ENCODE measurements at places on chromosomes 6 and 20.

- DNase-seq: no peak
Observed at GRCh38 chr6:5457983-5458683, 196.8 kb downstream of the FARS2 start.

- no peak for DNase-seq
Observed at GRCh38 chr6:156851454-156851921, 74.3 kb downstream of the ARID1B start.

- DNase-seq: no peak
Observed at GRCh38 chr20:53774461-53775203, 181.0 kb upstream of the ZNF217 start.

- no peak for DNase-seq
Observed at GRCh38 chr6:11609324-11610071, 71.9 kb downstream of the TMEM170B start.

DNA sequence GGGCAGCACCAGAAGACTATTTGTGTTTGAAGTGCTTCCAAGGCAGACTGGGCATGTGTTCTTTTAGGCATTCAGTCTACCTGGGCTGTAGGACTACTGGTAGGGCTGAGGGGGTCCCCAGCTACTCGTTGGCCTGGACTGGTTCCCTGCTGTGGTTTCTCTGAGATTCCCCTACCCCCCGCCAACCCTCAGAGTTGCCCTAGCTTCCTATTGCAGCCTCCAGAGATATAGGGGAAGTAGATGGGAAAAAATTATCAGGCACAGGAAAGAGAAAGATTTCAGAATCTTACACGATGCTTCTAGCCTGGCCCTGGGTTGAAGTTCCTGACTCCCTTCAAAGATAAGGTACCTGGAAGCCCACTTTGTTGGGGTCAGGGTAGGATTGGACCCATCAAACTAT is 22.5 kb downstream of the BRPF3 start:
- no peak for DNase-seq

- DNase-seq: no peak
Observed at GRCh38 chr6:4889701-4890100, 113.5 kb downstream of the CDYL start.

DNA sequence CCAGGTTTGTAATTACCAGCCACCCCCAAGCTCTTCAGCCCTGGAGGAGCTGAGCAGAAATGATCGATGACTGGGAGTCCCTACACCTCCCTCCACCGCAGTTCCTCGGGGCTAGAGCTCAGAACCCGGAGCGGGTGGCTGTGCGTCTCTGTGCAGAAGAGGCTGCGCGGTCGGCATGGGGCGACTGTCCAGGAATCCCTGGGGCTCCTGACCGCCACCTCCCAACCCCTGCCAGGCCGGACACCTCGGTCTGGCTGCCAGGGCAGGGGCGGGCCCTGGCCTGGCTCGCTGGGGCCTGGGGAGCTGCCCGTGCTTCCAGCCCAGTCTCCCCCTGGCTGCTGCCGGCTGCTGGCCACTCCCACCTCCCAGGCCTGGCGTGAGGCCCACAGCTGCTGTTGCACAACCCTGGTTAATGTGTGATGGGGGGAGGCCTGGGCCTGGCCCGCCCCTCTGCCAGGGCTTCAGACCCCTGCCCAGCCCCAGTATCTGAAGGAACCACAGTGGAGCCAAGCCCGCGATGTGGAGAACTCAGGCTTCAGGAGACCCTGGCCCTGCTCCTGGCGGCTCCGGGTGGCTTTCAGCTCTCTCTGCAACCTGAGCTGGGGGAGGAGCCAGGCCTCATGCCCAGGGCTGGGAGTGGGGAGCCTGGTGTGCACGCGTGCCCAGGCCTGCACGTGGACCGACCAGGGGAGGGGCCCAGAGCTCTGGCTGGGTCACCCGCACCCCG is 1.2 kb downstream of the SLC2A4RG start:
- DNase-seq: no peak

GRCh38 chr6:141482796-141483597 is 649.7 kb upstream of the GJE1 start:
- DNase-seq: no peak

DNA sequence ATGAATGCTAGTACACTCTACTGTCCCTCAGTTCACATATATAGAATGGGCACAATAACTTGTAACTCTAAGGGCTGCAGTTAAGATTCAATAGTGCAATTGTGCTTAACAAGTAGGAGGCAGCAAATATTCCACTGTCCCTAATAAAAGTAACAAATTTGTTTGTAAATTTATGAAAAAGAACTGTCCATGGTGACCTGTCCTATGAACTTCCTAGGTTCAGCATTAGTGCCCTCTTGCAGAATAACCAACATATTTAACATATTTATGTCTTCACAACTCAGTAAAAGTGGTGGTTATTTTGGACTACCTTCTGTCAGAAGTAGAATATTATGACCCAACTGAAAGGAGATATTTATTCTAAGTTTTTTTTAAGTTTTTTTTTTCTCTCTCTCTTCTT is 327.8 kb downstream of the CENPW start:
- DNase-seq: no peak

DNA sequence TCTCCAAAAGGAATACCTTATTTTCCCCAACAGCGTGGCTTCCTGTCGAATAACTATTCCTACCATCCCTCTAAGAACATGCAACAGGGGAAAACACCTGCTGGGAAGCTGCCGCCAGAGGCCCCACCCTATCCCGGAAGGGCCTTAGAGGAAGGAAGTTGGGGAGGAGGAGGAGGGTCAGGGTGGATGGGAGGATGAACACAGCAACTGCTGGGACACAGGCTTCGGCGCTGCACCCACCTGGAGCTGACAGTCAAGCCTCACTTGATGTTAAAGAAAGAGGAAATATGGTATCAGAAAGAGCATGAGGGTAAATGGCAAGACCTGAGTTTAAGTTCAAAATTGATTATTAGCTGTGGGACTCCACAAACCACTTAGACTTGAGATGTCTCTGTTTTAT is 36.5 kb upstream of the RPS6KA2 start:
- no peak for DNase-seq

DNA sequence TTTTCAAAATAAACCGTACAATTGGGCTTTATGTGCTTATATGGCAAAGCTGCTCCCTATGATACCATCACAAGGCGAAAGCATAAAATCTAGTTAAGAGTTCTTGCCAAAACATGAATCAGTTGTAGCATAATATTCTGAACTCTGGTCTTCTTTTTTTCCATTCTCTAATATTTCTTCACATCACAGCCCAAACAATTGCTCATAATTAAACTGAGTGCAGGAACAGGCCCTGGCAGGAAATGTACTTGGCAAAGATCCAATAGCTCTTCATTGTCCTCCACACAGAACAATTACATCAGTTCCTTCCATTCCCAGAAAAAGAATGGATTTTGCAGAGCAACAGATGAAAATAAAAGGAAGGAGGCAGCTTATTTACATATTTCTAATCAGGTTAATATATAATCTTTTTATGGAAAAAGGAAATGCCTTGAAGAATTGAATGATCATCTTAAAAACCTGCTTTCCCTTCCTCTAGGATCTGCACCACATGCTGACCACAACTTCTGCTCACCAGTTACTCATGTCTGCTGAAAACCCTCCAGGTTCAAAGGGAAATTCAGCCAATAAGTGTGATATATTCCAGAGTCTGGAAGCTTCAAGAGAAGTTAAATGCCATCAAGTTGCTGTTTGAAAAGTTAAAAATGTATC is 123.3 kb upstream of the COL21A1 start:
- no peak for DNase-seq

DNA sequence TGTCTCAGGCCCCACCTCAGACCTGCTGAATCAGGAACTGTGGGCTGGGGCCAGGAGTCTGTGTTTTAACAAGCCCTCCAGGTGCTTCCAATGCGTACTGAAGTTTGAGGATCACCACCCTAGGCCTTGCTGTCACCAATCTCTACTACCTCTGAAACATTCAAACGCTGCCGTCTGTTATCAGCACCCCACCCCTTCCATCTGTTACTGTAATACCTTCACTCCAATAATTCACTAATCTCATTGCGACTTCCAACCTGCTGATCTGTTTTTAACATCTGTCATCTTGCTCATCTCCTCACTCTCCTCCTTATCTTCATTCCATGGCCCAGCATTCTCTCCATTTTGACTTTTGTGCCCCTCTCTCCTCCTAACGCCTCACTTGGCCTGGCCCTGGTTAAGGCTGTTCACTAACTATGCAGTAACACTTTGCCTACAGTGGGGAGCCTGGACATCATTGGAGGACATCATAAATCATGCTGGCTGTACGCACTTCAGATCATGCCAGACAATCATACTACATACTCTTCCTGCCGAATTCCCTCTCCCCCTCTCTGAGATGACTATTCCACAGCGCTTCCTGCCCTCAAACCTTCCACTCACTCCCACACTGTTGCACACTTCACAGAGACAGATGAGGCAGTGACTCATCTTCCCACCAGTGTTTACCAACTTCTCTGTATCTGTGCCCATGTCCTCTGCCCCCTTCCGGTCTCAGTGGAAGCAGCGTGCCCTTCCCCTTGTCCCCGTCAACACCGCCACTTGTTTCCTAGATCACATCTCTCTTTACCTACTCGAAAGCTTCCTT is 3.0 kb upstream of the GUCA1B start:
- no peak for DNase-seq

DNA sequence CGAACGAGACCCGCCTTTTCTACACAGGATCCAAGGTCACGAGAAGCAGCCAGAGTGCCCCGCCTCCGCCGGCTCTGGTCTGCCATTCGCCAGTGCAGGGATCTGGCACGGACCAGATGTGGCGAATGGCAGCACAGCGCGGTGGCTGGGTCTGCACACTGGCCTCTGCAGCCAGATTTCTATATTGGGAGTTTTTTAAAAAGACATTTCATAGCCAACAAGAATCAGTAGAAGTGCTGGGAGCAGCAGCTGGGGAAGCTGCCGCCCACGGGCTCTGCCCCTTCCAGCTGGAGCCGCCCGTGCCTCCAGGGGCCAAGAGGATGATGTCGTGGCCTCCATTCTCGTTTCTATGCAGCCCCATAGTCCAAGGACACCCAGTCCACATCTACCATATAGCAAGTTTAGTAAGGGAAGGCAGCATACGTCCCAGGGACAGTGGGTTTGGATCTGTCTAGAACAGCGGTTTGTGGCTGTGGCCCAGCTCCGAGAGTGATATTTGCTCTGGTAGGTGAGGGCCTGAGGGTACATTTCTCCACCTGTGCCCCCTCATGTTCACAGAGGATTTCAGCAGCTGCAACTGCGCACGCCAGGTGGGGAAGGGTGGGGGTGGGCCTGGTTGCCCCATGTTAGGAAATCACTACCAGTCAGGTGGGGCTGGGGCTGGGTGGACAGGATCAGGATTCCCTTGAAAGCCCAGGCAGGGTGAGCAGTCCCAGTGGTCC is 333.7 kb downstream of the ZFAND3 start:
- no peak for DNase-seq

Measured in memory B cell (primary cell).